ENCODE measurements at places on chromosomes 2 and 18.

GRCh38 chr18:50105027-50105426 is 89.9 kb downstream of the MYO5B start:
- DNase-seq, result no peak

DNA sequence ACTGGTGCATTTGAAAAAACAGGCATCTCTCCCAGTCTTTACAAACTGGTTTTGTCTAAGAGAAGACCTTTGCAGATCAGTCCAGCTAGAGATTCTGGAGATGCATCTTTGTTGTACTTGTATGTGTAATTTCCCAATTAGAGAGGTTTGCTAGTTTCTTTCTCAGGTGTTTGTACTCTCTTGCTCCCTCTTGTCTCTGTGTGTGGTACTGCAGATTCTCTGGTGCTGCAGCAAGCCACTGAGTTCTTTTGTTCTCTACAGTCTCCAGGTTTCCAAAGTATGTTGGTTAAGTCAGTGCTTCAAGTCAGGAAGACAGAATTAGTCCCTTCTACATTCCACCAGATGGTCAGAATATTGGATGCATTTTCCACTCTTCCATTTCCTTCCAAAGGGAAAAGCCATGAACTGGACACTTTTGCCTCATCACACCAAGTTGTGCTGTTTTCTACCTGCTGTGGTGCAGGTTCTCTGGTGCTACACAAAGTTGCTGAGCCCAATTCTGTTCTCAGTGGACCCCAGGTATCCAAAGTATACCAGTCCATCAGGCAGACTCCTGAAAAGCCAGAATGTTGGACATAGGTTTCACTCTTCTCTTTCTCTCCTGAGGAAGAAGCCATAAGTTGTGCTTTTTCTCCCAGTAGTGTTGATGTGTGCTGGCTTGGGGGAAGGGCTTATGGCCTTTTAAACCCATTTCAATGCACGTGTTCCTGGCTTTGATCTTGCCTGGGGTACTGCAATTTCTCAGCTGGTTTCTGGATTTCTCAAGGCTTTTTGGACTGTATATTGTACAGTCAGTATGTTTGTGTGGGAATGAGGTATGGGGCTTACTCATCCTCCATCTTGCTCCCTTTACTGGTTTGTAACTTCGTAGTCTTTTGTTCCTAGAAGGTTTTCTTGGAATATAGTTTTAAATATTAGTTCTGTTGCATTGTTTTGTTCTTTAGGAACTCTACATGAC is 29.8 kb downstream of the EPC2 start:
- no peak for DNase-seq

DNA sequence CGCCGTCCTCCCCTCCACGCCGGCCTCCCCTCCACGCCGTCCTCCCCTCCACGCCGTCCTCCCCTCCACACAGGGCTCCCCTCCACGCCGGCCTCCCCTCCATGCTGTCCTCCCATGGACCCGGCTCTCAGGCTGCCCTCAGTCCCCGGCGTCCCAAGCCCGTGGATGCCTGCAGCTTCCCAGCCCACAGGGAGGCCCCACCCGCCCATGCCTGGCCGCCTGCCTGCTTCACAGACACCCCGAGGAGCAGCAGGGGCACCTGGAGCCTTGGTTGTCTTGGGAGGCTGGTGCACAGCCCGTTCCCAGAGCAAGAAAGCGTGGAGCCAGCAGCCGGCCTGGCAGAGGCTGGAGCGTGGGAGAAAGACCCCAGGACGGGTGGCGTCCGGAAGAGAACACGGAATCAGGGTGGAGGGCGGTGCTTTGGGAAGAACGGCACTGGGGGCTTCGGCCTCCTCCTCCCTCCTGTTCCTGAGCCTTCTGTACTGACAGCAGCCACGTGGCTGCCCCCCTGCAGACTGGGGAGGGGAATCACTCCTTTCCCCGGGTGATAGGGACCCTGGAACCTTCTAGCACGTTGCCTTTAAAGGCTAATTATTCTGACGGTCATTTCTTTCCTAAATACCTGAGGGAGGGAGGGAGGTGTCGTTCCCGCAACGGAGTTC is 26.2 kb upstream of the KCNG2 start:
- no peak for DNase-seq

DNA sequence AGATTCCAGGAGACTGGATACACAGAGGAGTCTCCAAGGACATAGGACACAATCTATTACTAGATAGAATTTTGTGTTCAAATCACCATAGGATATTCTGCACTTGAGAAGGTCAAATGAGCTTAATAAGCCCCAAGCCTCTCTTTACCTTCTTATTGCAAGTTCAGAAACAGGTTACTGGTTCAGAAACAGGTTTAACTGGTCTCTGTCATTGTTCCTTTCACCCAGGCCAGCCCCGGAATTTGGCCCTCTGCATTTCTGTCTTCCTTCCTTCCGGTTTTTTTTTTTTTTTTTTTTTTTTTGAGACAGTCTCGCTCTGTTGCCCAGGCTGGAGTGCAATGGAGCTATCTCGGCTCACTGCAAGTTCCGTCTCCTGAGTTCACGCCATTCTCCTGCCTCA is 700.2 kb downstream of the EPHA4 start:
- DNase-seq, result no peak

DNA sequence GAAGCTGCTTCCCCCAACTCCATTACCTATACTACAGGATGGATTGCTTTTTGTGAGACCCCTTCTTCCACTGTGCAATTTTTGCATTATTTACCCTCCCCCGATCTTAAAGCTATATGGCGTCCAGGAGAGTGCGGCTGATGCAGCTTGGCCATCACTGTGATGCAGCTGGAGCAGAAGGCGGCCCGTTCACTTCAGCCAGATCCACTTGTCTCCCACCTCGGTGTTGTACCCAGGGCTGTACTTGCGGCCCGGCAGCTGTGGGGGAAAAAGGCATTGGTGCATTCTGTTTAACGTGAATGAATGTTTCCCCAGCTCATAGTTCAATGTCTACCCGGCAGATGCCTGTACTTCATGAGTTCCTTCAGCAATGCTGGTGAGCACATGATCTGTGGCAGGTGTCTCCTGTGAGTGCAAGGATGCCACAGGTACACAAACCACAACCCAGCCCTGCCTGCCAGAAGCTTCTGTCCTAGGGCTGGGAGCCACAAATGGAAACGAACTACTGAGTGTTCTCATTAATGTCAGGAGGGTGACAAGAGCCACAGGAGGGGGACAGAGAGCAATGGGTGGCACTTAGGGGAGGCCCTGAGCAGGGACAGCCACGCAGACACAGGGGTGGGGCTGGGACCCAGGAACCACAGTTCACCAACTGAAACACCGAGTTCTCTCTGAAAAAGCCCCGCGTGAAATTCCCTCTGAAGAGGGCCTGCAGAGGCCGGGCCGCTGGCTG is 64.0 kb downstream of the NDUFA10 start:
- no peak for DNase-seq

DNA sequence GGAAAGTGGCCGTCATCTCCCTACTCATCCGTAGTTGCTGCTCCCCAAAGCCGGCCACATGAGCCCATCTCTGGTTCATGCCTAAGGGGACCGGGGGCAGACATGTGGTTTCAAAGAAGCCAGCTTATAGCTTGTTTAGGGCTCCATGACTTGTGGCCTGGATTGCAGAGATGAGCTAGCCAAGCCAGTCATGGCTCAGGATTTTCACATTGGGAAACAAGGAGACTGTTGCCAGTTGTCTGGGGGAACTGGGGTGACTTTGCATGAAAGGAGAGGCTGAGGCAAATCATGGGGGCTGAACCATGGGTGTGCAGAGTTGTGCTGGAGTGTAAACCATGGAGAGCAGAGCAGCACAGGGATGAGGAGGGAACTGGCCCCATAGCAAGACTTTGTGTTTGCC is 183.0 kb upstream of the APCDD1 start:
- DNase-seq, result no peak

All from right cardiac atrium (tissue), 5 donors.